ENCODE measurements at places on chromosomes 12 and 14.

DNA sequence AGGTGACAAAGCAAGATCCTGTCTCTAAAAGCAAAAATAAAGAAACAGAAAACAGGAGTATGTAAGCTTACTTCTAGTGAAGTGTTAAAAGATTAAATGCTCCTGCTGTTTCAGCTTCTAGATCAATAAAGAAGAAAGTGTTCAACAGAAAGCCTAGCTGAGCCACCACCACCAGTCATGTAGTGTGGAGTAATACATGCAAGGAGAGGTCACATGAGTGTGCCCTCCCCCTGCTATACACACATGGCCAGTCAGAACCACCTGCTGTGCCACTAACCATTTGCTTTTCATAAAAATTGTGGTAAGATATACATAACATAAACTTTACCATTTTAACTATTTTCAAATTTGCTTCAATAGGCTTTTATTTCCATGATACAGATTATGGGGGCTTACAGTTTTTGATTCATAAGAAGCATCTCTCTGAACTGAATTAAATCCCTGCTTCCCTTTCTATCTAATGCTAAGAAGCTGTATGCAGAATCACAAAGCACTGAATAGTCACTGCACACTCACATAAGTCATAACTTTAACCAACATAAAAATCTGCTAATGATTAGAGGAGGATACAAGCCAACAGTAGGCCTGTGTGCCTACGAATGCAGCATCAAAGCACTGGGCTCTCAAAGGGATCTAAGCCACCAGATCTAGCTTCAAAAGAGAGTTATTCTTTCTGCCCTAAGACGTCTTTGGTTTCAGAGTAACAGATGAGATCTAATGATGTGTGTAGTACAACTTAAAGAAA, 515.5 kb downstream of the C12orf50 start:
- DNase-seq: no peak

DNA sequence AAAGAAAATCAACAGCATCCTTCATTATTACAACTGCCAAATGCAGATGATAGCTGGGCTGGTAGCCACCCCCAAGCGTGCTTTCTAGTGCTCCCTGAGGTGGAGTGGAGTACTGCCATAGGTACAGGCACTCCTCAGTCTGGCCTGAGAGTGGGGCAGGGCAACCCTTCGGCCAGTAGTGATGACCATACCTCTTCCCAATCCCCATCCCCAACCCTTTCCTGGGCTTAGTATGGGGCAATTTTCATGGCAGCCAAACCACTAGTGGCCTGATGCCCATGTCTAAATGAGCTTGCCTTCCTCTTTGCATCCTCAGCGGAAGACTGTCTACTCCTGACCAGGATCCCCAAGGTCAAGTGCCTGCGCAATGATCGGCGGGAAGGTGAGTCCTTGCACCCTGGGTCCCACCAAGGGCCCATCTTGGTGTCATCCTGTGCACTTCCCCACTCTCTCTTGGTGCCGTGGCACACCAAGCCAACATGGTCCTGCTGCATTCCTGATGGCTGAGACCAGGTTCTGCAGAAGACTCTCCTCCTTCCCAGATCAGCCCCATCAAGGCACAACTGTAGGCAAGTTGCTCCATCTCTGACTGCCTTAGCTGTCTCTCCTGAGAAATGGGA, 65.8 kb downstream of the GALNT16 start:
- DNase-seq: no peak

DNA sequence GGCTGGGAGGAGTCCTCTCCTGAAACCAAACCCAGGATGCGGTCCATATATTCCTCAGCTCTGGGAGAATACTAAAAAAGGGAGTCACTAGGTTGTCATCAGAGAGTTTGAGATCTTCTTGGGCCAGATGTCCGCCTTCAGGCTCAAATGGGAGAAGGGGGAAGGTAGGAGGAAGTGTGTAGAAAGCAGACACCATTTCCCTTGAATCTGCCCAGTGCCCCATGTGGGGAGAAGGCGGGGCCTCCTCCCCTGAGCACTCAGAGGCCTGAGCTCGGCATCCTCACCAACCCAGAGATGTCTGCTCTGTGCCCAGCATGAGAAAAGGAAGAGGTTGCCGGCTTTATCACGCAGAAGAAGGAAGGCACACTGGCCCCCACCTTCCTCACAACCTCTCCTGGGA, 37.3 kb downstream of the LTBP2 start:
- no peak for DNase-seq

DNA sequence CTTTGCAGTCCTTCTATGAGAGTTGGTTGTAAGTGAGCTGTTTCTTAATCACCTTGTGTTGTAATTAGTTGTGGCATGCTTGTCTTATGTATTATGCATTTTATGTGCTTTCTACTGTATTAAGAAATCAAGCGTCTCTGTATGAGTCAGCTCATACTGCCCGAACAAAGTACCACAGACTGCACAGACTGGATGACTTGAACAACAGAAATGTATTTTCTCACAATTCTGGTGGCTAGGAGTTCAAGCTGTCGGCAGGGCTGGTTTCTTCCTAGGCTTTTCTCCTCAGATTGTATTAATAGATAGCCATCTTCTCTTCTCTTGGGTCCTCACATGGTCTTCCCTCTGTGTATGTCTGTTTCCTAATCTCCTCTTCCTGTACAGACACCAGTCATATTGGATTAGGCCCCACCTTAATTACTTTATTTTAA, 77.7 kb downstream of the FLRT2 start:
- DNase-seq: no peak

- DNase-seq: no peak
Observed at GRCh38 chr12:32397696-32398095, 1.7 kb upstream of the FGD4 start.

GRCh38 chr14:39014460-39014859, 88.6 kb downstream of the SEC23A start:
- no peak for DNase-seq

GRCh38 chr12:5650829-5651461, 219.0 kb downstream of the NTF3 start:
- DNase-seq: no peak

DNA sequence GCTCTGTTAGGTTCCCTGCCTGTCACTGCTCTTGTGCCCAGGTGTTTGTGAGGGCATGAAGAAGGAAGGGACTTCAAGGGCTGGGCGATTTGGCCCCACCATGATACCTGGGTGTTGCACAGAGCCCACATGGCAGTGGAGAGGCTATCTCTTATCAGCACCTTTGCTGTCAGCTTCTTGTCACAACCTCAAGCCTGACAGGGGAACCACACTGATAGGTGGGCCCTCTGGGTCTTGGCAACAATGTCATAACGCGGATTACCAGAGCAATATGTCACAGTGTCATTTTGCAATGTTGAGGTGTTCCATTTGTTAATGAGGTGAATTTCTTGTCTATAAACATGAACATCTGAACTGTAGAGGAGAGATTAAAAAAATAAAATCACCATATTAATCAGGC, 22.9 kb upstream of the CACNA1C start:
- no peak for DNase-seq

DNA sequence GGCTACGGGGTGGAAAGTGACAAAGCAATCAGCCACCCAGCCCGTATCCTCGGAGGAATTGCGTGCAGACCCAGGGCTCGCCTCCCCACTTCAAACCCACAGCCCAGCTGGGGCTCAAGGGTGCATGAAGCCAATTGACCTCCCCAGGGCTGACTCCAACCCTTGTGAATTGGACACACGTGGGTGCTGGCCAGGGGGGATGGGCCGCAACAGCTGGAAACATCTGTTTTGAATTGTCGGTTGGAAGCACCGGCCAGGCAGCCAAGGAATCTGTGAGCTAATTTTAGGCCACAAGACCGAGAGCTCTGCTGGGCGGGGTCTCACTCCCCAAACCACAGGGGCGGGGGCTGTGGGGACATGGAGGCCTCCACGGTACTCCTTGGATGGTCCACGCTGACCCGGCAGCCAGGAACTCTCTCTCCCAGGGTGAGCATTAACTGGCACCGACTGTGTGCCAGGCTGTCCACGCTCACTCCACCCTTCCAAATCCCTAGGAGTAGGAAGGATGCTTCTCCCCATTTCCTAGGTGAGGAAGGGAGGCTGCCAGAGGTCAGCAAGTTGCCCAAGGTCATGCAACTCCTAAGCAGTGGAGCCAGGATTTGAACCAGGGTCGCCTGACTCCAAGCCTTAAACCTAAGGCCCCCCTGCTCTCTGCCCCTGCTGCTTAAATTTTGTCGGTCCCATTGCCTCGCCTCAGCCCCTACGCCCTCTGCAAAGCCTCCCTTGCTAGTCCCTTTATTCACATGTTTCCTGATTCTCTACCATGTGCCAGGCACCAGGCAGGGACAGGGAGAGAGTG, 11.9 kb upstream of the TMEM119 start:
- DNase-seq: no peak

- DNase-seq: no peak
Observed at GRCh38 chr12:22333713-22334409, 646 bp downstream of the ST8SIA1 start.

DNA sequence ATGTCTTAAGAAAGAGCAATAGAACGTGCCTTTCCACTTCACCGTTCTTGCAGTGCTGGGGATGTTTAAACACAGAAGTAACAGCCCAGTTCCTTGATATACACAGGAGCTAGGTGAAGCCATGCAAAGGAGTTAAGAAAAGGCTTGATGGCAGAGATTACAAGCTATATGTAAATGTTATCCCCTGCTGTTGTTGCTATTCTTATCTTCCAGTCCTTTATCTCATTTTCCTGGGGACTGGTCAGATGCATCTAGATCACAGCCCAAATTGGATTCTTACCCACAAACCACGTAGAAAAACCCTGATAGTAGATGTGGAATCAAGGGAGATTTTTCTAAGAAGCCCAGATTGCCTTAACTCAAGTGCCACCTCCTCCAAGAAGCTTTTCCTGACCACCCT, 5.5 kb downstream of the ASCL1 start:
- no peak for DNase-seq

DNA sequence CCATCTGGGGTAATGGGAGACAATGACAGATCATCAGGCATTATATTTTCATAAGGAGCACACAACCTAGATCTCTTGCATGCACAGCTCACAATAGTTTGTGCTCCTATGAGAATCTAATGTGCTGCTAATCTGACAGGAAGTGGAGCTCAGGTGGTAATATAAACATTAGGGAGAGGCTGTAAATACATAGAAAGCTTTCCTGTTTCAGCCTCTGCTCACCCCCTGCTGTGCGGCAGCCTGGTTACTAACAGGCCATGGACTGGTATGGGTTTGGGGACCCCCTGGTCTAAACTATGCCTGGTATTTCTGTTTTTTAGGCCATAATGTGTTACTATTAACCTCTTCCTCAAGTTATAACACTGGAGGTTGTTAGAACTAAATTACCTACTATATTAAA, 1373.7 kb downstream of the LRFN5 start:
- no peak for DNase-seq

DNA sequence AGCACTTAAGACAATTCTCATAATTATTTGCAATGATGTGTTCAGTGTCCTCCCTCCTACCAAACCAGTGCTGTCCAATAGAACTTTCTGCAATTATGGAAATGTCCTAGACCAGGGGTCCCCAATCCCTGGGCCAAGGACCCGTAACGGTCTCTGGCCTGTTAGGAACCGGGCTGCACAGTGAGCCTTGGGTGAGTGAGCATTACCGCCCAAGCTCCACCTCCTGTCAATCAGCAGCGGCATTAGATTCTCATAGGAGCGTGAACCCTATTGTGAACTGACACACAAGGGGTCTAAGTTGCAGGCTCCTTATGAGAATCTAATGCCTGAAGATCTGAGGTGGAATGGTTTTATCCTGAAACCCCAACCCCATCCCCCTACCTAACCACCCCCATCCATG, 3.9 kb downstream of the SVOP start:
- no peak for DNase-seq

DNA sequence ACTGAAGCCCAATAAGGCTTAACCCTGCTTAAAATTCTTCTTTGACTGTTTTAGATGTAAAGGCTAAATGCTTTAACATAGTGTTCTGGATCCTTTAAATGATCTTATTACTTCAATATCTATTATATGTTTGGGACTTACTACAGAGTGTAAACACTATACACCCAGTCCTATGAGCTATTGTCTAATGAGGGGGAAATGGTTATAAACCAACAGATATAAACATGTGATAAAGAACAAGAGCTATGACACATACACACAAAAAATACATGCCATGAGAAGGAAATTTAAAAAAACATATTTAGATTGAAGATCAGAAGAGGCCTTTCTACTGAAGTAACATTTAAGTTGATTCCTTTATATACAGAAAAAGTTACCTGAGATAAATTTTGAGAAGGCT, 505.1 kb downstream of the FOXG1 start:
- DNase-seq: no peak

DNA sequence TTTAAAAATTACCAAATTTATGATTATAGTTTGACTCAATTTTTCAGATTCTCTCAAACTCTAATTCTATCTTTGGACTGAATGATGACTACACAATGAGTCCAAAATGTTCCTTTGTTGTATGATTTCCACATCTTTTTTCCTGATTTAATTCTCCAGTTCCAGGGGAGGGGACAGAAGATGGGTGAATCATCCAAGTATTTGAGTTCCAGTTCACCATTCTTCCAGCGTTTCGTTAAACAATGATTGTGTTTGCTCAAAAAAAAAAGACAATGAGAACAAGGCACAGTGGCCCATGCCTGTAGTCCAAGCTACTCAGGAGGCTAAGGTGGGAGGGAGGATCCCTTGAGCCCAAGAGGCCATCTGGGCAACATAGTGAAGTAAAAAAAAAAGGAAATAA, 23.8 kb downstream of the BAZ1A start:
- DNase-seq: no peak

DNA sequence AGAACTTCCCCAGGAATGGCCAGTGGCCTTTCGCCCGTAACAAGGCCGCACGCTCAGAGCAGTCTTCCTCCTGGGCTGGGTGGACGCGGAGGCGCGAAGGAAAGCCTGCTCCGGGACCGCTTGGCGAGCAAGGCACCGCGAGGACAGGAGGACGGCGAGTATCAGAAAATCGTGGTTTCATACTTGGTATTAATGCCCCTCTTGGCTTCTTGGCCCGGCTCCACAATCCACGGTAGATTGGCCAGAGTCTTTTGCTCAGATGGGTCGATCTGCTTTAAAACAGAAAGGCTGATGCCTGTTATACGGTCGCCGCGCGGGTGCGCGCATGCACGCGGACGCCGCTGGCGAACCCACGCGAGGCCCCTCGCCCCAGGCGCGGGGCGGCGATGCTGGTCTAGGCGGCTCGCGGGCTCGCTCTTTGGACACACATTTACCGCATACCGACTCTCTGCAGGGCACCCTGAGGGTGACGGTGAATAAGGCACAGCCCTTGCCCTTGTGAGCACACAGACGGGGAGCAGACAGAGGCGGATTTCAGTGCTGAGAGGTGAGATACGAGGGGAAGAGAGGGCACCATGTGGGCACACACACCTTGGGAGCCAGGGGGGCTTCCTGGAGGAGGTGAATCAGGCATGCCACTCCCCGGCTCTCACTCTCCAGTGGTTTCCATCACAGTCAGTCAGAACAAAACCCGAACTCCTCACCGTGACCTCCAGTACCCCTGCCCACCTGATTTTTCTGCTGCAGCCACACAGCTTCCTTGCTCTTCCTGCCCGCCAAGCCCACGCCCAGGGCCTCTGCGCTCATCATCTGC, 100.7 kb downstream of the APAF1 start:
- DNase-seq: peak; percentile 22

- DNase-seq: no peak
Observed at GRCh38 chr12:96392397-96392796, 7.8 kb downstream of the CDK17 start.
